ENCODE measurements at places on chromosomes 7 and 10.

DNA sequence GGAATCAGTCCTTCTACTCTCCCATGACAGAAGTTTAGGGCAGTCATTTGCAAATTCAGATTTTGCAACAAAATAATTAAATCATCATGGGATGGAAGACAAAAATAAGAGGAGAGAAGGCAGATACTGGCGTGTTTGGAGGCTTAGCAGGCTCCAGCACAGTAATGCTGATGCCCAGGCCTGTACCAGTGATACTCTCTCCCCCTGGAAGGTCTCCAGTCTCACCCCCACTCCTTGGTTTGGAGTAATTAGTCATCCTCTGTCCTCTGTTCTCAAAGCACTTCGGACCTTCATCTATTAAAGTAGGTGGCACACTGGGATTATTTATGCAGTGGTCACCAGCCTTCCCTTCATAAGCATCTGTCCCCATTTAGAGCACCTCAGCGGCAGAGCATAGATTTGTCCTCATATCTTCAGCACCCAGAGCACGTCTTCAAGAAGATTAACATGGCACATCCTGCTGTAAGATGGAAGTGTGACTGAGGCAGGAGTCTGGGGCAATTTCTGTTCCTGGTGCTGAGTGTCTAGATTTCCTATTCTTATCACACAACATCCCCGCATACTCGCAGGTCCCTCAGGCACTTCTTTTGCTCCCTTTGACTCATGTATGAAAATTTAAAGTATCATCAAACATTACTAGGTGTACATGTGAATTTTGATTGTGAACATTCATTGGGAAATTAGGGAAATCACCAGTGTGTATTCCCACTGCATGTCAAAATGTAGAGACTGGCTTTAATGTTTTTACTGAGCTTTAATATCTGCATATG is 31.3 kb upstream of the TRIL start:
- DNase-seq: no peak

DNA sequence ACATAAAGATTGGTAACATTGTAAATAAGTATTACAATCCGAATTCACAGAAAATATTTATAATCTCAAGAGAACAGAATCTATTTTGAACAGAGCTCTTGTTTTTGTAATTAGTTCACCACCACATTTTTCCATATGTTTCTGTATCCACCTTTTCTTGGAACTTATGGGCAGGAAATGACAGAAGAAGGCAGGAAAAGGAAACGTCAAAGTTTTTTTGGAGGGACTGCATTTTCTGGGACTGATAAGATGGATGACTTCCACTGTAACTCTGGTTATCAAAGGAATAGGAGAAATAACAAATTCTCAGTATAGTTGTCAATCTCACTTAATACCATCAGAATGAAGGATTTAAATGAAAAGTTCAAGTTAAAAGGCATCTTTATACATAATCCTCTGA is 75.1 kb upstream of the SMNDC1 start:
- no peak for DNase-seq

- DNase-seq: no peak
These were observed 552 bp downstream of the SLC25A16 start for GRCh38 chr10:68526634-68527307.

- DNase-seq: no peak
These were observed 60.4 kb upstream of the INSIG1 start for GRCh38 chr7:155237297-155237696.

- DNase-seq: no peak
These were observed 3.9 kb upstream of the COL17A1 start for GRCh38 chr10:104089621-104090020.

- peak; percentile 78 for DNase-seq
These were observed 31.4 kb downstream of the ITPRIP start for GRCh38 chr10:104306897-104307296.

DNA sequence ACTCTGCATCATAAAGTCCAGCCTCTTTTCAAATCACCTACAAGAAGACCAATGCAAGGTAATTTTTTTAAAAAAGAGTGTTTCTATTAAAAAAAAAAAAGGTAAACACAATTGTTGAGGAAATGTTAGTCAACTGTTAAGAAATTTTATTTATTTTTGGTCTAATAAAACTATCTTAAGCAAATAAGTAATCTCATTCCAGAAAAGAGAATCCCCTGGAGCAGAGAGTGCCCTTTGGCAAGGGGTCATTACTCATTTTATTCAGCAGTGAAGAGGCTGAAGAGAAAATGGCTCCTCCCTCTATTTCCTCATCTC is 63.4 kb upstream of the GSDME start:
- DNase-seq: no peak

DNA sequence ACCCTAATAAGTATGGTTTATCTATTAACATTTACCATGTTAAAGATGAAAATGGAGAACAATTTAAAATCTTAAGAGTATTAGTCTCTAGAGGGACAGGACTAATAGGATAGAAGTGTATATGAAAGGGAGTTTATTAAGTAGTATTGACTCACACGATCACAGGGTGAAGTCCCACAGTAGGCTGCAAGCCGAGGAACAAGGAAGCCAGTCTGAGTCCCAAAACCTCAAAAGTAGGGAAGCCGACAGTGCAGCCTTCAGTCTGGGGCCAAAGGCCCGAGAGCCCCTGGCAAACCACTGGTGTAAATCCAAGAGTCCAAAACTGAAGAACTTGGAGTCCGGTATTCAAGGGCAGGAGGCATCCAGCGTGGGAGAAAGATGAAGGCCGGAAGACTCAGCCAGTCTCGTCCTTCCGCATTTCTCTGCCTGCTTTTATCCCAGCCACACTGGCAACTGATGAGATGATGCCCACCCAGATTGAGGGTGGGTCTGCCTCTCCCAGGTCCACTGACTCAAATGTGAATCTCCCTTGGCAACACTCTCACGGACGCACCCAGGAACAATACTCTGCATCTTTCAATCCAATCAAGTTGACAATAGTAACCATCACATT is 140.8 kb upstream of the FAM20C start:
- no peak for DNase-seq

GRCh38 chr10:30600005-30600404 is 29.5 kb downstream of the LYZL2 start:
- no peak for DNase-seq

DNA sequence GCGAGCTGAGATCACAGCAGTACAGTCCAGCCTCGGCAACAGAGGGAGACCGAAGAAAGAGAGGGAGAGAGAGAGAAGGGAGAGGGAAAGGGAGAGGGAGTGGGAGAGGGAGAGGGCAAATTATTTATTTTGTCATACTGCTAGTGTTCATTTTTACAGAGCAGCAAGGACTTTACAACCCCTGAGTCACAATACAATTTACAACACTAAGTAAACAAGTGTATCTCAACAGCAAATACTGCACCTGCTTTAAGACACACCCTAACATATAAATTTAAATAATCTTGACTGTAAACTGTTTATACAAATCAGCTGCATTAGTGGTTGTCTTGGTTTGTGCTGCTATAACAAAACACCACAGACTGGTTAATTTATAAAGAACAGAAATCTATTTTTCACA is 27.2 kb downstream of the HTR5A start:
- no peak for DNase-seq

DNA sequence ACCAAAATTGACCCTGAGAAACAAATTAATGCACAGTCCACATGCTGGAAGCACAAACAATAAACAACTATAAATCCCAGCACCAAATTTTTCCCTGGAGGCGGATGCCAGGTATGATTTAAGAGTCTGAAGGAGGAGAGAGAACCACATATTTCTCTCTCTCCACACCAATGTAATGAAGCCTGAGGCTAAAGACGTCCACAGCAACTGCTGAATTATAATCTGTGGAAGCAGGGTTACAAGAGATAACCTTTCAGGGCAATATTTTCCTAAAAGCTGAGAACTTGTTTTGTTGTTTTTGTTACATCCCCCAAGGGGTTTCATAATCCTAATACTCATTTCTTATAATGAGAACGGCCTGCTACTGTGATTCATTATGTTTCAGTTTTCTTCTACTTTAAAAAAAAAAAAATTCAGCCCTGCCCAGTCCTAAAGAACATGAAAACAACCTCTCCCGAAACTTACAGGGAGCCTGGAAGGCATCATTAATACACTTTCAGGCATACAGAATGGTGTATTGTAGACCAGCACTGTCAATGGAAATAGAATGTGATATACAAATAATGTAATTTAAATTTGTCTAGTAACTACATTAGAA is 48.5 kb upstream of the ABLIM1 start:
- no peak for DNase-seq

DNA sequence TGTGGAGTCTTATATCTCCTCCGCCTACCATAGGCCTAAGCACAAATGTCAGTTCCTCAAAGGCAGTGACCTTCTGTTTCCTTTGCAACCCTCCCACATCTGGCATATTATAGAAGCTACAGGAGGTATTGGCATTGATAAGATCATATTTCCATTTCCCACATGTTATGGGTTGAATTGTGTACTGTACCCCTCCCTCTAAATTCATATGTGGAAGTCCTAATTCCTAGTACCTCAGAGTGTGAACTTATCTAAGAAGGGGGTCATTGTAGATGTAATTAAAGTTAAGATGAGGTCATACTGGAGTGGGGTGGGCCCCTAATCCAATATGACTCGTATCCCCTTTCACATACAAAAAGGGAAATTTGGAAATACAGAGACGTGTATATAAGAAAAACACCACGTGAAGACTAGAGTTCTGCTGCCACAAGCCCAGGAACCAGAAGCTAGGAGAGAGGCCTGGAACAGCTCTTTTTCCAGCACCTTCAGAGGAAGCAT is 6.1 kb upstream of the LAMB4 start:
- DNase-seq: no peak

GRCh38 chr10:68870061-68870460 is 31.1 kb upstream of the DDX50 start:
- no peak for DNase-seq

DNA sequence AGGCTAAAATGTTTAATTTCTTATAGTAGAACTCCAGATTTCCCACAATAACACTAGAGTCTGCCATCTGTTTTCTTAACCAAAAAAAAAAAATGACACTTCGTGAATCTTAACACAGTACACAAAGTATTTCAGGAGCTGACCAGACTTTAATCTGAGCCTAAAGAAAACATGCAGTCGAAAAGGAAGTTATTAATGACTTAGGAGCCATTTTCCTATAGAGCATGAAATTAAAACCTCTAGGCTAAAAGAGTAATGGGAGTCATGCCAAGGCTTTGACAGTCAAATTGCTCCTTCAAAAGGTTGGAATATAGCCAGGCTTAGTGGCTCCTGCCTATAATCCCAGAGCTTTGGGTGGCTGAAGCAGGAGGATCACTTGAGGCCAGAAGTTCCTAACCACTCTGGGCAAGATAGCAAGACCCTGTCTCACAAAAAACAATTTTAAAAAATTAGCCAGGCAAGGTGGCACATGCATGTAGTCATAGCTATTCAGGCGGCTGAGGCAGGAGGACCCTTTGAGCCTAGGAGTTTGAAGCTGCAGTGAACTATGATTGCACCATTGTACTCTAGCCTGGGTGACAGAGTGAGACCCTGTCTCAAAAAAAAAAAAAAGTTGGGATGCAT is 13.6 kb downstream of the MICU1 start:
- DNase-seq: no peak

GRCh38 chr10:124668517-124669051 is 75.6 kb downstream of the FAM53B start:
- no peak for DNase-seq

DNA sequence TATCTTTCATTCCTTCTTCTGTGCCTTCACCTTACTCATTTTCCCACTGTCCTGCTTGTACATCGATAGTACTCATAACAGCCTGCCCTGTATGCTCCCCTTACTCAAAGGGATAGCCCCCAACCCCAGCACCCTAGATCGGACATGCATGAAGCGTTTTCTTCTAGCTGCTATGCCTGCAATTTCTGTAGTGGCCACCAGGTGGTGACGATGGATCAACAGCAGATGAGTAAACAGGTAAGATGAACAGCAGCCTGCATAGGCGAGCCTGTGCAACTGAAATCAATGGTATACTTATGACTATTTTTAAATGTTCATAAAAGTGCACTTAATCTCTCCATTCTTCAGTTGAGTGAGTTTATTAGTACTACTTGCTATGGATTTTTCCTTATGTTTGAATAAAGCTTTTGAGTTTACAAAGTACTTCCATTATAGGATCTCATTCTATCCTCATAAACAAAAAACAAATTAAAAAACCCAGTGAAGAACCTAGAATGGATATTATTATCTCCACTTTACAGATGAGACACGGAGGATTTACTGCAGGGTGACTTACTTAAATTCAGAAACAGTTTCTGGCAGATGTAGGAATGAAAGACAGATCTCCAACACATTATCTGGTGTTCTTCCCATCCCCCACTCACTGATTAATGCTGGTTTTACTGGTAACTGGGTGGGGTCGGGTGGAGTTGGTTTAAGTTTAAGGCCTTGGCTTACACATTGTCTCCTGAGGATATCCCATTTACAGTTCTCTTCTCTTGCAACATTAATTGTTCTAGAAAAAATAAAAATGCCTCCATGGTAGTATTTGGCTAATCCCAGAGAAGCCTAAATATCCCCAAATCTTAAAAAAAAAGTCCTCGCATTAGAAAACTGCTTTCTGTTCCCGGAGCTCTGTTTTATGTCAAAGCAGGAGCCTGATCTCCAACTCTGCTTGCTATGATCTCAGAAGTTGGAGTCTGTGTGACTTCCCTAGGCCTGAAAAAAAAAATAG is 222.1 kb downstream of the GLI3 start:
- DNase-seq: peak; percentile 69

DNA sequence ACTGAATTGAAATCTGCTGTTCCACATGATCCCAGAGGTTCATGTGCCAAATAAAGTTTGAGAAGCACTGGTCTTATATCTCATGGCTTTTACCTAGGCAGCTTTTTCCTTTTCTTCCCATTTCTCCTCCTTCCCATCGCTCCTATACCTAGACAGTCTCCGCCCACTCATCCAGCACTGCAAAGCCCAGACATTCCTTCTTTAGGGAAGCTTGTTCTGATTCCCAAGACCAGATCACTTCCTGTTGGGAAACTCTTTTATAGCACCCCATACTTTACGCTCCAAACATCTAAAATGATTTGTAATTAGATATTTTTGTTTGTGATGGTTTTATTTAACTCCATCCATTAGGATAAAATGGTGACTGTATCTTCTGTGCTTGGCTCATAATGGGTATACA is 75.9 kb downstream of the BMPER start:
- DNase-seq: no peak

GRCh38 chr10:75238182-75239095 is 2.7 kb upstream of the COMTD1 start:
- peak; percentile 72 for DNase-seq

DNA sequence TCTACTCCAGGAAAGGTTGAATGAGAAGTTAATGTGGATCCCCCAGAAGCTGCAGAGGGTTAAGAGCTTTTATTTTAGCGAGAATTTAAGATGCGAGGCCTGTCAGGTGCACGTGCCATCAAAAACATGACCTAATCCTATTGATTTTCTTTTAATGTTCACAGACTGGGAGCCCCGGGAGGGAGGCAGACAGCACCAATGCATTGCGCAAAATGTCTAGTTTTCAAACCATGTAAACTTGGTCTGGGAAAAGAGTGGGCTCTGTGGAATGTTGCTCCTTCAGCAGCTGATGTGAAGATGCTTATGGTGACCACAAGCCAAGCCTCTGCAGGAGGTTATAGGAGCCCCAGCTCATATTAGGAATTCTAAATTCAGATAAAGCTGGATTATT is 172.0 kb upstream of the ITGB1 start:
- no peak for DNase-seq

All from H7 (cell line).